ENCODE measurements at places on chromosomes 1 and 21. TPM values are rescaled to one million over a fixed set of nuclear protein-coding genes. Genes with fewer than 3 reads are reported as not detected.

Gene SLC9C2
- total RNA-seq, result not detected

Gene TCP10L
- total RNA-seq, result 1.4 TPM

GRCh38 chr21:39667353-39667891 lies 54.7 kb downstream of the B3GALT5 start:
- DNase-seq, result no peak

DNA sequence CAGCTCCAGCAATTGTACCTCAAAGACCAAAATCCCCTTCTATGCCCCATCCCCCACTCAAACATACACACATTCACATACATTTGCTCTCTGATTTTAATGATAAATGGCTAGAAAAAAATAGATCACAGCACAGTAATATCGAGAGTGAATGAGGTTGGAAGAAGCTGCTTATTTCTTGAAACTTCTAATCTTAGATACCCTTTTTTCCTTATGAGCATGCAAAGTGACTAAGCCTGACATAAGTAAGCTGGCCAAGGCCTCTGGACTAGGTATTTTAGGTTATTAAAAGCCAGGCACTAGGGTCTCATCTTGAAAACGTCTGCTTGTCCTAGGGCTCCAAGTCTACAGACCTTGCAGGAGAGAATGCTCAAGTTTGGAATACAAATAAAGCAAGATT lies 133.6 kb downstream of the TGFBR3 start:
- DNase-seq, result no peak

GRCh38 chr1:181659321-181659957 lies 176.1 kb downstream of the CACNA1E start:
- DNase-seq, result peak; percentile 62

DNA sequence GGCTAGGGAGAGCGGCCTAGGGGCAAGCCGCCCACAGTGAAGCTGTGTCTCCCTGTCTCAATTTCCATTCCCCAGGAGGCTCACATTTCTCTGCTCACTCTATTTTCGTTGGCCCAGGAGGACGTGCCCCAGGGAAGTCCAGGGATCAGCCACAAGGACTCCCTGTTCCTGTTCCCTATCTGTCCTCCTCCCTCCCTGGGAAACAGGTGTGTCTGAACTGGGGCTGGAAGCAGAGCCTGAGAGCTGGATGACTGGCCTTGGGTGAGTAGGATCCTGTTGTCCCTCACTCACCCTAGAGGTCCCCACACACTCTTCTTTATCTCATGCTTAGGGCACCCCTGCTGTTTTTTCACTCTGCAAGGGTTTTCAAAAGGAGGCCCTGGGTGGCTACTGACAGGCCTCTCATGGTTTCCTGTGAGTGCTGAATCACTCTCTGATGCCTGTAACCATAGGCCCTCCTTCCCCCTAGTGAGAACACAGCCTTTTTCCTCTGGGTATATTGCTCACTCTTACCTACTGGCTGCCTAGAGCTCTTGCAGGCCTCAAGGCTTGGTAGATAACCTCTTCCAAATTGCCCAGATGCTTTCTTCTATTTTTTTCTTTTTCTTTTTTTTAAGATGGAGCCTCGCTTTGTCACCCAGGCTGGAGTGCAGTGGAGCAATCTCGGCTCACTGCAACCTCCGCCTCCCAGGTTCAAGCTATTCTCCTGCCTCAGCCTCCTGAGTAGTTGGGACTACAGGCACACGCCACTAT lies 3.3 kb upstream of the UTP11 start:
- peak; percentile 82 for DNase-seq

- DNase-seq, result no peak
Observed at GRCh38 chr1:193141804-193142203, 20.0 kb downstream of the CDC73 start.

GRCh38 chr1:23383577-23384311 lies 14.1 kb upstream of the ZNF436 start:
- peak; percentile 63 for DNase-seq

DNA sequence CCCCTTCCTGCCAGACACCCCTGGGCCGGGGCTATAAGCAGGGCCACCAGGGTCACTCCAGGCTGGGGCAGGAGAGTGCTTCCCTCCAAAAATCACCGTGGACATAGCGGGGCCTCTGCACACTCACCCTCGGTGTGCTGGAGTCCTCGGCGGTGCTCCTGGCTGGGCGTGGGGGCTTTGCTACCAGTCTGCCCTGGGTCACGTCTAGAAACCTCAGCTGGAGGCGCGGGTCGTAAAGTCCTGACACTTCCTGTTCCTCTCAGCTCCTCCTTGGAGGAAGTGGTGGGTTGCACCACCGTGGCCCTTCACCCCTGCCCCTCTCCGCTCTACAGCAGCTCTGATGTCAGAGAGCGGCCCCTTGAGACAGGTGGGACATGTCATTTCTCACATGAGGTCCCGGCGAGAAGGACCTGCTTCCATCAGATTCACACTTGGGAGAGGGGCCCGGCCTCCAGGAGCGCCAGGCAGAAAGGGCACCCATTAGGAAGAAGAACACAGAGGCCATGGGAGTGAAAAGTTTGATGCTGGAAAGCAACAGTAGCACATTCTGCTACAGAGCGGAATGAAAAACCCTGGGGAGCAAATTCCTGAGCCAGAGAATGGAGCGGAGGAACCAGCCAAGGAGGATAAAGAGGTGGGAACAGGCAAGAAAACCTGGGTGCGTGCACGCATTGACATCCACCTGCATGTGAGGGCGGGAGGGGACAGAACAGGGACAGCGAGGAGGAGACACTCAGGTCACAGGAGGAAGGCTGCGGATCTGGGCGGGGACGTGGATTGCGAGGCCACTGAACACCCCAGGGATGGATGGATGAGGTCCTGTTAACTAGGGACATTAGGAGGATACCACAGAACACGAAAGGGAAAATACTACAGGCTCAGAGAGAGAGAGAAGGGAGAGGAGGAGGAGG lies at the start of gene ITGB2:
Gene ITGB2 (minus strand): TSS at position 206 of the 911 bp plus-strand sequence. CDS start 10,117 bp downstream, outside the sequence.
- DNase-seq, result no peak
